ENCODE measurements at places on chromosomes 5 and 9.

DNA sequence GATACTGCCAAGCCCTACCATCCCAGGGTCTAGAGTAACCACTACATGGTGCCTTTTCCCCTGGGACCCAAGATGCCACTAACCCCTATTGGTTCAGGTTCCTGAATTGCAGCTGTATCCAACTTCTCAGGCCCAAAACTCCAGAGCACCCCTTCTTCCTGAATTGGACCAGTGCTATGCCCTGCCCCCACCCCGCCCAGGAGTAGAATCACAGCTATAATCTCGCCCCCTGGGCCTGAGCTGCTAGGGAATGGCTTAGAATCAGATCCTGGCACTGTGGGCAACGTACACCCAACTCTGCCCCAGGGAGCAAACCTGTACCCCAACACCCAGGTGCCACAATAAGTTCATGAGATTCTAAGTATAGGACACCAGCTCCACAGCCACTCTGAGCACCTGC is 206.3 kb downstream of the CACNA1B start:
- no peak for DNase-seq

DNA sequence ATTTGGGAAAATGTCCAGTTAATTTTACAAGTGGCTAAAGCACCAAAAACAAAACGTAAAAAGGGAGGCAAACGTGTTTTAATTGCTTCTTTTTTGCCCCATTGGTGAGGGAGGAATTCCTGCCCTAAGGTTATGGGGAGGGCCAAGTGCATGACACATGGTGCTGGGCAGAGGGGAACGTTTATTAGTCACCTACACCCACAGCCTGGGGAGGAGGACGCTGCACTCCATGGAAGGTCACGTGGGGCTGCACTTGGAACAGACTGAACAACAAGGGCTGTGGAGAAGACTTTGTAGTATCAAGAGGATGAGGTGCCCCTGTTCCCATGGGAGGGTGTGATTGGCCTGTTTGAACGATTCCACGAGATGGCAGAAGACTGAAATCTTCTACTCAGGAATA is 13.7 kb upstream of the ADAMTS16 start:
- no peak for DNase-seq

DNA sequence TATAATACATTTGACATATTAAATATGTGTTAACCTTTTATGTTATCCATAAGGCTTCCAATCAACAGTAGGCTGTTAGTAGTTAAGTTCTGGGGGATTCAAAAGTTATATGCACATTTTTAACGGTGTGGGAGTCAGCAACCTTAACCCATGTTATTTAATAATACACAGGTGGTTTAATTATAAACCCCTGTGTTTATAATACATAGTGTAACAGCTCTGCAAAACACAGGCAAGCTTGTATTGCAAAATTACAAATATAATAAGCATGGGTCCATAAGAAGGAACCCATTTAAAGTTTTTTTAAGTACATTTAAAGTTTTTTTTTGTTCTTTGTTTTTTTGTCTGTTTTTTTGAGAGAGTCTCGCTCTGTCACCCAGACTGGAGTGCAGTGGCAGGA is 14.5 kb upstream of the RAD23B start:
- DNase-seq, result no peak

- DNase-seq, result no peak
Observed at GRCh38 chr9:116901260-116901659, 214.2 kb downstream of the TRIM32 start.

DNA sequence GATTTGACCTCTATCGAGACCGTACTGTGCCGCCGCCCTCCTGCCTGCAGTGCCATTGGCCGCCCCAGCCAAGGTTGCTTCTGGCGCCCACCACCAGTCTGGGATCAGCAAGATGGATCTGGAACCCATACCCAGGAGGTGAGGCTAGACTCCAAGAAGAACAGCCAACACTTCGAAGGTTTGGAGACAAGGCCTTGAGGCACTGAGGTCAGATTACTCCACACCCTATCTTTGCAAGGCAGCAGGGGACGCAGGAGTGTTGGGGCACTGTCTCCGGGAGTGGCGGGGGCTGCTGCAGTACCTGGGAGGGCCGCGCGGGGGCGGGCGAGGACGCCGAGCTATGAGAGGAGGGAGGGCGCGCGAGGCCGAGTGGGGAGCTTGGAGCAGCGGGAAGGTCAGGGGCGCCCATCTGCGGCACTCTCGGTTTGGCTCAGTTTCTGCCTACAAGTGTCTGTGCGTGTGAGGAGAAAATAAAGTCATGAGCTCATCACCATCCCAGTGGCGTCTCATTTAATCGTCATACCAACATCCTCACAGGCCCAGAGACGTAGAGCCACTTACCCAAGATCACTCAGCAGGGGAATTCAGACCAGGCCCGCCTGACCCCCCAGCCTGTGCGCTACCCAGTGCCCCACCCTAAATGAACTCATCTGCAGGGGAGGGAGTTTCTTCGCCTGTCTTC is 20.5 kb upstream of the PSD2 start:
- peak; percentile 59 for DNase-seq

DNA sequence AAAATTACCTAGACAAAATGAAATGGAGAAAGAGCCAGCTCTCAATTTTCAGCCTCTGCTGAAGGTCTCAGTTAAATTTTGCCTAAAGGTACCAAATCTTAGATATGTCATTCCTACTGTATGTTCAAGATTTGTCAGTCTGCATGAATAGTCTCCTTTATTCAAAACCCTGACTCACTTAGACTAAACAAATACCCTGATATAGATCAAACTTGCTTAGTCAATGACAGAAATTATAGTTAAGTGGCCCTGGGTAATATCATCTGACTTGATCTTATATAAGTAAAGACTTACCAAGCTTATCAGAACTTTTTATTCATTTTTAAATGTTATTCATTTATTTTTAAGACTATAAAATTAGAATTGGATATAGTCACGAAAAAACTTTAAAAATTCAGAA is 12.2 kb downstream of the MEGF9 start:
- no peak for DNase-seq

GRCh38 chr9:86531971-86532640 is 177.9 kb upstream of the TUT7 start:
- no peak for DNase-seq

DNA sequence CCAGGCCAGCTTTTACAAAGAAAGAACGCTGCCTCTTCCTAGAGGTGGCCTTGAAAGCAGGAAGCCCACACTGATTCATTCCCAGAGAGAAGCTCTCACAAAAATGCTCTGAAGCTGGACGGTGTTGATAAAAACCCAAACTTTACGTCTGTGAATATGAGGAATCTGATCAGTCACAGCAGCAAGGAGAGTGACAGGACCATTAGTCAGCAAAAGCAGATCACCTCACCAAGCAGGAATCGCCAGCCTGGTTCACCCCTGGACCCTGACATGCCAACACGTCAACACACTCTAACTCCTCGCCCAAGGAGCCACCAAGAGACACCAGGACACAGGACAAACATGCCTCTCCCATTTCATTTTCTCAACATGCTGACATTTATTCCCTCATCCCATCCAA is 70.6 kb upstream of the ZNF622 start:
- DNase-seq, result no peak

- DNase-seq, result no peak
Observed at GRCh38 chr9:113675475-113675941, 200.6 kb upstream of the ZNF618 start.

GRCh38 chr9:73137914-73138313 is 13.8 kb upstream of the ANXA1 start:
- DNase-seq, result no peak

GRCh38 chr9:114203410-114204140 is 48.2 kb downstream of the COL27A1 start:
- DNase-seq, result no peak

DNA sequence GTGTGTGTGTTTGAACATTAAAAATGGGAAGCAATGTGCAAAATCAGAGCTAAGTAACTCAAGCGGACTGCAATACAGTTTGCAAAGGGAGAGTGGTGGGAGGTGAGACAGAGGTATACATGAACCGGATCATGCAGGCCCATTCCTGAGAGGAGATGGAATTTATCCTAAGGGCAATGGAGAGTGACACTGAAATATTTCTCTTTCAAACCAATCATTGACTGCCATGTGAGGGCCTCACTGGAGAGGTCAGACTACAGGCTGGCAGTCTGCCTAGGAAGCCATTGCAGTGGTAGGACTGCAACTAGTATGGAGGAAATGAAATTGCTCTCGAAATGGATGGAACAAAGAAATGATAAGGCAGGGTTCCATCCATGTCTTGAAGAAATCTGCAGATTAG is 34.8 kb downstream of the TNFSF15 start:
- DNase-seq, result no peak

GRCh38 chr5:38925154-38925925 is 79.5 kb downstream of the OSMR start:
- no peak for DNase-seq

DNA sequence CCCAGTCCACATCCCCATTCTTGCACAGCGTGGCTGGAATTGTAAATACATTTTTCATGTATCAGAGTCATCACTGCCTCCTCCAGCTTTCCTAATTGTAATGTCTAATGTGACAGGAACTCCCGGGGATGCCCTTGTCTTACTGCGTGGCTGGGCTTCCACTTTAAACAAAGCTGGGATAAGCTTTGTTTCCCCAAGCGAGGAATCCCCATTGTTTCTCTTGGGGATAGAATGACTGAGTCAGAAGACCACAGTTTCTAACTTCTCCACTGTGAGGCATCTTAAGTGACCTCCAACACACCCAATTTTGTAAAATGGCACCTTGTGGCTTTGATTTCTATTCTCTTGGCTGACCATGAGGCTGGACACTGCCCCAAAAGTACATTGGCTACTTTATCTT is 22.4 kb downstream of the ARPC5L start:
- no peak for DNase-seq

- DNase-seq, result no peak
Observed at GRCh38 chr5:95759634-95760033, 28.5 kb downstream of the RHOBTB3 start.

- no peak for DNase-seq
Observed at GRCh38 chr5:122252319-122252718, 59.7 kb upstream of the SNCAIP start.

DNA sequence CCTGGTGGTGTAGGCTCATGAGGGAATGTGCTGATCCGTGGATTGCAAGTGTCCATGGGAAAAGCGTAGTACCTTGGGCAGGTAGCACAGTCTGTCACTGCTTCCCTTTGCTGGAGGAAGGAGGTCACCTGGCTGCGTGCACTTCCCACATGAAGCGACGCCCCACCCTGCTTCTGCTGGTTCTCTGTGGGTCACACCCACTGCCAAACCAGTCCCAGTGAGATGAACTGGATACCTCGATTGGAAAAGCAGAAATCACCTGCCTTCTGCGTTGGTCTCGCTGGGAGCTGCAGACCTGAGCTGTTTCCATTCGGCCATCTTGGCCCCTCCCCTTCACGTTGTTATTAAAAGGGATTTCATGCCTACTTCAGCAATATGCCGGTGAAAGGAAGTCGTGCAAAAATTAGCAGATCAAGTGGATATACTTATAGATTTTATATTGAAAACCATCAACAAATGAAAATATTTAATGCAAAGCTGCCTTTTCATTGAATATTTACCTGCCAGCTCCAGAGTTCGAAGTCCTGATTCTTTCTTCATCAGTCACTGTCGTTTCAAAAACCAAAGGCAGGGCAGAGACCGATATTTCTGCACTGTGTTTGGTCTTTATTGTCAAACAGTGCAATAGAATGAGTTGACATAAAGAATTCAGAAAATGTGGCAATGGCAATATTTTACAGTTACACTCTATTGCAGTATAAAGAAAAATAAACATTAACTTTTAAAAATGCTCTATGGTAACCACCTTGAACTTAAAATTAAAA is 123.2 kb downstream of the JAKMIP2 start:
- DNase-seq, result no peak

DNA sequence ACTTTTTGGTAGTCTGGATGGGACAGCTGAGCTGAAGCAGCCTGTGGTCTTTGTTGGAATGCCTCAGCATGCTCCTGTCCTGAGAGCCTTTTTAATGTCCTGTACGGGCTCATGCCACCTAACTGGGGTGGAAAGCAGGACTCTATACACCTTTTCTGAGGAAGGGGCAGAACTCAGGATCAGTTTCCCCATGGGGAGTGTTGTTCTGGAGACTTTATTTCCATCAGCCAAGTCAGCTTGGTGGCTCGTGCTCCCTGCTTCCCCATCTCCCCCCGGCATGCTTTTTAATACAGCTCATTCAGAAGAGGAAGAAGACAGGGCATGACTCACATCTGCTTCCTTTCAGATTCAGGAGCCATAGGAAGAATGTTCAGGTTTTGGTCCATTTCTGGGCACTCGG is 5.1 kb upstream of the SEPTIN8 start:
- no peak for DNase-seq

GRCh38 chr5:179128041-179128365 is 67.8 kb downstream of the ZNF354C start:
- DNase-seq, result no peak

DNA sequence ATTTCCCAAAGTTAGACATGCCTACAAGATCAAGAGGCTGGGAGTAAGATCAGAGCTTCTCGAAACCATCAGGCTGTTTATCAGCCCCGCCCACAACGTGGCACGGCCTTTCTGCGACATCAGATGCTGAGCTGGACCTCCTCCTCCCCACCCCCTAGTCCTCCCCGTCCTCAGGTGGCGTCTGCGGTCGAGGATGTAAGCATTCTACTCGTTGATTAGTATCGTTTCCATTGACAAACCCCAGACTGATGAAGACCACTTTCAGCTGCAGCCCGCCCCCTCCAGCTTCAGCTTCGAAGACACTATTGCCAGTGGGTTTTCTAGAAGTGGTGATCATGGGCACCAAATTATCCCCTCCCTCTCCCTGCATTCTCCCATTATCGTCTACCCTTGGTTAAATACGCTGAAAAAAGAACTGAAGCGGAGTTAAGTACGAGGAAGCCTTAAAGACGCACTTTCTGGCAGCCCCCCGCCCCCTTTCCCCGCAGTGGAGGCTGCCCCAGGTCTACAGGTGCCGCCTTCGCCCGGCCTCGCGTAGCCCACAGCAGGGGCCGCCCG is 1.1 kb downstream of the PPIC start:
- DNase-seq, result no peak

DNA sequence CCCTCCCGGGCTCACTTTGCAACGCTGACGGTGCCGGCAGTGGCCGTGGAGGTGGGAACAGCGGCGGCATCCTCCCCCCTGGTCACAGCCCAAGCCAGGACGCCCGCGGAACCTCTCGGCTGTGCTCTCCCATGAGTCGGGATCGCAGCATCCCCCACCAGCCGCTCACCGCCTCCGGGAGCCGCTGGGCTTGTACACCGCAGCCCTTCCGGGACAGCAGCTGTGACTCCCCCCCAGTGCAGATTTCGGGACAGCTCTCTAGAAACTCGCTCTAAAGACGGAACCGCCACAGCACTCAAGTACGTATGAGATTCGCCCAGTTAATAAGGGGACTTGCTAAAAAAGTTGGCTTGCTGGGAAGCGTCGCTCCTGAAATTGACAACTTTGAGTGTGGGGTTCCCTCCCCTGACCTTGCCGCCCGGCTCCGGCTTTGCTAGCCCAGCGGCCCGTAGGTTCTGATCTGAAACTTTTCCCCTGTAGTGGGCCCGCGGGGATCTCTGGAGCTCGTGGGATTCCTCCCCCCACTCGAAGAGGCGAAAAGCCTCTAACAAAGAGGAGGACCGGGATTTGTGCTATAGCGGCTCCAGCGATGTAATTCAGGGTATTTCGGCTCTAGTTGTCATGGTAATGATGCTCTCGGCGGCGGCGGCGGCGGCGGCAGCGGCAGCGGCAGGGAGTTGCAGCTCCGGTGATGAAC is 572 bp downstream of the NR4A3 start:
- DNase-seq, result peak; percentile 35

- DNase-seq, result no peak
Observed at GRCh38 chr9:116000748-116001329, 152.8 kb upstream of the PAPPA start.

GRCh38 chr9:116168231-116168630 is 14.6 kb downstream of the PAPPA start:
- no peak for DNase-seq

GRCh38 chr5:125275725-125276090 is 529.3 kb upstream of the ZNF608 start:
- DNase-seq, result no peak

- peak; percentile 31 for DNase-seq
Observed at GRCh38 chr9:98118640-98119601, at the start of gene TRIM14. Gene TRIM14, minus strand, starts transcription at chr9:98119222. Its CDS starts 34 bp downstream, at chr9:98119188.

Measured in stimulated activated CD8-positive, alpha-beta memory T cell treated with anti-CD3 and anti-CD28 coated beads, Interleukin-2, amount 100 ng/mL, for 1 hour (primary cell).